Sigmoid colon (tissue), 7 donors: ENCODE measurements at places on chromosomes 4 and X. TPM values are rescaled to one million over a fixed set of nuclear protein-coding genes. Genes with fewer than 3 reads are reported as not detected.

- no peak for DNase-seq
These were observed 18.6 kb upstream of the SAT1 start for GRCh38 chrX:23764188-23764984.

DNA sequence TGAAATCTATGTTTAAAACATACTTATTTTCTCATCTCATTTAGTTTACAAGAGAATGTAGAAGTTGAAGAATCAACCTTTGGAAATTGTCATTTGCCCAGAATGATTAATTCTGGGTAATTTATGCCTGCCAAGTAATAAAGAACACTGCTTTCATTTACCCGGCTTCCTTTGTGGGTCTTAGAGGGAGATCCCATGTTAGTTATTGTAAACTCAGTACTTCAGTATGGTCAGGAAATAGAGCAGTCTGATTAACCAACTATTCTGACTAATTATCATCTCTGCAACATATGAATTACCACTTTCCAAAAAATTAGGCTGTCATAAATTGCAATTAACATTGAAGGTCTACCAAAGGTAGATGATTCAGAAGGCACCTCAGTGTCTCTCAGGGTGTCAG, 324.5 kb downstream of the HNRNPD start:
- no peak for DNase-seq

GRCh38 chr4:134668237-134668636, 466.6 kb upstream of the PABPC4L start:
- DNase-seq = no peak

DNA sequence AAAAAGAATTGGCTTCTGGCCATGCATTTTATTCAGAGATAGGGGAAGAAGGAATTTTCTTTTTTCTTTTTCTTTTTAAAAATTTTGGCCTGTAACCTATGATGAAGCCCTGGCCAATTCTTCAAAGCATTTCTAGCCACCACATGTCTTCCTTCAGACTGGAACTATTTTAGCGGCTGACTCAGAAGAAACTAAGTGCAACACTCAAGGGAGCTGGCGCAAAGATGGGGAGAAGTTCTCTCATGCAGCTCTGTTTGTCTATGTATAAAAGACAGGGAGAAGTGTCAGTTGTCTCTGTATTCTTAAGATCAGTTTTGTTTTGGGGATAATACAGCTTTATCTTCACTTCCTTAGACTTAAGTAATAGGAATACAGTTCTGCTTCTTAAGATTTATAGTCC, 46.1 kb downstream of the MBNL3 start:
- no peak for DNase-seq

Gene TSPAN7
- 21.0 TPM for total RNA-seq

Gene AR
- 7.8 TPM for total RNA-seq

Gene NRK
- total RNA-seq = 5.7 TPM

Gene PROM1
- 4.4 TPM for total RNA-seq
